ENCODE measurements at places on chromosomes 5 and 9. TPM values are rescaled to one million over a fixed set of nuclear protein-coding genes. Genes with fewer than 3 reads are reported as not detected.

The SLC46A2 gene
- not detected for total RNA-seq

The HCN1 gene
- total RNA-seq: 5.9 TPM

The RASEF gene
- total RNA-seq: 1.4 TPM

The SPINK6 gene
- total RNA-seq: not detected

The DIPK1B gene
- total RNA-seq: 35.7 TPM

GRCh38 chr9:35603506-35603985 is 1.5 kb upstream of the TESK1 start:
- H3K36me3 ChIP-seq: peaks cover 10% of the 10 kb centered on the region
- peak overlapping the region; percentile 74 for H3K27ac ChIP-seq
- peak overlapping the region; percentile 81 for H3K4me3 ChIP-seq
- DNase-seq: no peak

DNA sequence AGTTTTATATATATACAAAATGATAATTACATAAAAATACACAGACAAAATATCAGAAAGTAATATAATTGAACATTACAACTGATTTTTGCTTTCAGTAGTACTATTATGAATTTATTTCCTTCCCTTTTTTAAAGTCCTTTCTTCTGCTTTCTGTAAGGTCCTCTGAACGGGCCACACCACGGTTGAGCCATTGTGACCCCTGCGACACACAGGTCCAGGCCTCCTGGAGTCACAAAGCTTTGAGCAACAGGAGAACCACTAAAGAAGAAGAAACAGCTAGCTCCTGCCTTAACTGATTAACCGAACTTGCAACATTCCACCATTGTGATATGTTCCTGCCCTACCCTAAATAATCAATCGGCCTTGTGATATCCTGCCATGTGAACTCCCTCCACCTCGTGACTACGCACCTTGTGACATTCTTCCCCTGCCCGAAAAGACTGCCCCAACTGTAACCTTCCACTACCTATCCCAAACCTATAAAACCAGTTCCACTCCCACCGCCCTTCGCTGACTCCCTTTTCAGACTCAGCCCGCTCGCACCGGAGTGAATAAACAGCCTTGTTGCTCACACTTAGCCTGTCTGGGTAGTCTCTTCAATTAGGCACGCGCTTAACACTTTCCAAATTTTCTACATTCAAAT is 375.0 kb upstream of the RFX3 start:
- H3K4me3 ChIP-seq: no peak overlapping the region
- H3K27ac ChIP-seq: no peak overlapping the region
- no peaks in the 10 kb centered on the region for H3K4me1 ChIP-seq
- no peaks in the 10 kb centered on the region for H3K36me3 ChIP-seq
- DNase-seq: no peak
- H3K27me3 ChIP-seq: no peaks in the 10 kb centered on the region

- peak; percentile 77 for DNase-seq
- peak overlapping the region; percentile 7 for H3K27ac ChIP-seq
- peak overlapping the region; percentile 73 for H3K4me3 ChIP-seq
Measured at GRCh38 chr9:91898451-91899218, 51.4 kb downstream of the ROR2 start.

- H3K4me3 ChIP-seq: no peak overlapping the region
- no peak for DNase-seq
- no peaks in the 10 kb centered on the region for H3K27me3 ChIP-seq
Measured at GRCh38 chr9:98867429-98868168, 60.1 kb downstream of the GALNT12 start.

DNA sequence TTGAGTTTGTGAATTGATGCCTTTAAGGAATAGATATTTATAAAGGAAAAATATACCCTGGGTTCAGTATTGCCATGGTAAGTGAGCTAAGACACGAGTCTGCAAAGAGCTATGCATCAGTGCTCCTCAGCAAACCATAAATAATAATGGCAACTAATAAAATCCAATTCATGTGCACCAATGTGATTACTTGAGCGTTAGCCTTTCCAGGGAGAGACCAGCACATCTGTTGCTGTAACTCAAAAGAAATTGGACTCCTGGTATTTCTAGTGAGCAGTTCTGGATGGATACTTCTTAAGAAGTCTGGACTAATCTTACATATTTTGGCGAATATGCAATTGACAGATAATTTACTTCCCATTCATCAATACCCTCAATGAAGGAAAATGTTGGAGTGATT is 373.3 kb downstream of the ARHGEF28 start:
- no peak for DNase-seq
- no peaks in the 10 kb centered on the region for H3K27me3 ChIP-seq
- no peaks in the 10 kb centered on the region for H3K36me3 ChIP-seq
- H3K27ac ChIP-seq: no peak overlapping the region
- H3K4me3 ChIP-seq: no peak overlapping the region

DNA sequence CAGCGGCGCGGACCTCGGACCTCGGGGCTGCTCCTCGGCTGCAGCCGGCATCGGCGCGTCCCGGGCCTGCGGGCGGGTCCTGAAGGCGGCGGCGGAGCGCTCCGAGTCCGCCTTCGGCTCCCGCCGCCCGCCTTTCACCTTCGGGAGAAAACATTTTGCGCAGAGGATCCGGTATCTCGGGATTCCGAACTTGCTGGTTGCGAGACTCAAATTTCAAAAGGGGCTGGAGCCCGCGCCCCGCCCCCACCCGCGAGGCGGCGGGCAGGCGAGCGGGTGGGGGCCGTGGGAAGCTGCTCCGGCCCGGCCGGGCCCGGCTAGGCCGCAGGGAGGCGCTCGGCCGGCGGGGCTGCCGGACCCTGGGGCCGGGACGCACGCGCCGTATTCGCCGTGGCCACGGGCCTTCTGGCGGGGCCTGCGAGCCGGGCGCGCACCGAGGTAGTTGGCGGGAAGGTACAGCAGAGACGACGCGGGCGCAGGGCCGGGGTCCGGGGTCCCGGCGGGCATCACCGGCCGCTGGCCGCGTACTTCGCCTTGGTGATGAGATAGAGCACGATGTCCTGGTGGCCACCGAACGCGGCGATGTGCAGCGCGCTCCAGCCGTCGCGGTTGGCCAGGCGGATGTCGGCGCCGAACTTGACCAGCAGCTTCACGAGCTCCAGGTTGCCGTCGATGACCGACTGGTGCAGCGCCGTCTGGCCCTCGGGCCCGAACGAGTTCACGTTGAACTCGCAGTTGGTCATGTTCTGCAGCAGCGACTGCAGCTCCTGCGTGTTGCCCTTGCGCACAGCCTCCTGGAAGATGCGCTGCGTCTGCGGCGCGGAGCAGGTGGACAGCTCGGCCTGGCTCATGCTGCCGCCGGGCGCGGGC is 757 bp downstream of the NRARP start:
- peak overlapping the region; percentile 72 for H3K27ac ChIP-seq
- peaks cover 55% of the 10 kb centered on the region for H3K27me3 ChIP-seq
- peaks cover 3% of the 10 kb centered on the region for H3K4me1 ChIP-seq
- peak overlapping the region; percentile 90 for H3K4me3 ChIP-seq

- no peak overlapping the region for H3K4me3 ChIP-seq
- DNase-seq: no peak
- H3K36me3 ChIP-seq: no peaks in the 10 kb centered on the region
- no peaks in the 10 kb centered on the region for H3K27me3 ChIP-seq
- H3K27ac ChIP-seq: no peak overlapping the region
- H3K4me1 ChIP-seq: no peaks in the 10 kb centered on the region
Measured at GRCh38 chr5:107794741-107795140, 124.0 kb upstream of the EFNA5 start.

DNA sequence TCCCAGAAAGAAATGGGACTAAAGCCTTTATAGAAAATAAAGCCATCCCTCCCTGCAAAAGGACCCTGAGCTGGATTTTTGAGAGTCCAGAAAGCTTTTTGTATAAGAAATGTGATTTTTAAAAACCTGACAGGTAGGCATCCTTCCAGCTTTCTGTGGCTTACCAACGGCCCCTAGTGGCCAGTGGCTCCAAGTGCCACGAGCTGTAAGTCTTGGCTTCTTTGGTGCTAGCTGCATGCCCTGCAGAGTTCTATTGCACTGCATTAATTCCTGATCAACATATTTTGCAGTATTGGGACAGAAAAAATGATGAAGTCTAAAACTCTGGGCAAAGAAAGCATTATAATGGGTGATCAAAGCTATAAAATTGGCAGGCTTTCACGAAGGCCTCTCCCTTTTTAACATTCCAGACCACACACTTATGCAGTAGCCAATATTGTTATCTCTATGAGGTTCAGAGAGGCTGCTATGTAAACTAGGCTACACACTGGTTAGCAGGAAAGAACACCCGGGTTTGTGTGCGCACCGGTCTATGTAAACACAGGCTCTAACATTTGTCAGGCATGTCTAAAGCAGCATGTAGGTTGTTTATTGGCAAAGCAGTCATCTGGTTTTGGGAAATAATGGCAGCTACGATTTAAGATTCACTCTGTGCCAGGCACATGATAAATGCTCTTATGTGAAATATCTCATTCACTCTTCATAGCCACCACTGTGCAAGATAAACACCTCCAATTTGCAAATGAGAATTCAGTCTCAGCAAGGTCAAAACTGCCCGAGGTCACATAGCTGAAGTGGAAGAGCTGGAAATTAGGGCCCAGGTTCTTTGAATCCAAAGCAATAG is 55.2 kb downstream of the NMUR2 start:
- no peak overlapping the region for H3K27ac ChIP-seq
- H3K27me3 ChIP-seq: no peaks in the 10 kb centered on the region

- no peaks in the 10 kb centered on the region for H3K27me3 ChIP-seq
- no peaks in the 10 kb centered on the region for H3K4me1 ChIP-seq
- no peak for DNase-seq
- H3K36me3 ChIP-seq: no peaks in the 10 kb centered on the region
Measured at GRCh38 chr5:13859270-13860065, 85.0 kb downstream of the DNAH5 start.

DNA sequence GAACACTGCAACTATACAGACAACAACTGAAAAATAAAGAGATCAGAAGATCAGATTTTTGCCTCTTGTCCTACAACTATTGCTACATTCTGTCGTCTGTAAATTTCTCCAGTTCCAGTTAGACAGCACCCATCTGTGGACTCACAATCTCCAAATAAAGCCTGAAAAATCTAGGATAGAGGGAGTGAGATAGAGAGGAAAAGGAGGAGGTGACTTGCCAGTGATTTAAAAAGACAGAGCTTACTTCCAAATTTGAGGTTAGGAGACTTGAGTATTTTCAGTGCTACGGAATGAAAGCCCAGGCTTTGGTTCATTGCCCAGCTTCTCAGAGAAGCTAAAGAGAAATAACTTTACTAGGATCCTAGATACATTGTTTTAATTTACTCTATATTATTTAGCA is 63.6 kb downstream of the PTCD2 start:
- H3K27ac ChIP-seq: no peak overlapping the region
- no peaks in the 10 kb centered on the region for H3K27me3 ChIP-seq

DNA sequence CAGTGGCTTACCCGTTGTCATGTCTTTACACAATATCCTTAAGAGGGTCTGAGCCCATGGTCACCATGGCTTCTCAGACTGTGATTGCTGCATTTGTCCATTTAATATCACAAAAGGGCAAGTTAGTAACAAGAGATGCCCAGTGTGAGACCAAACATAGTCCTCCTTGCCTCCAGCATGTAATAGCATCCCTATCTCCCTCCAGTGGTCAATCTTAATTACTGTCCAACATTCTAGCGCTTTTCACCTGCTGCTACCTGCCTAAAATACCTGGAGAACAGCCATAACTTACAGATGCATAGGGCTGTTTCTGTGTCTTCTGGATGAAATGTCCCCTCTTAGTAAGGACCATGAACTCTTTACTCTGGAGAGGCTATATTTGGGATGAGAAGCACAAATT is 267.2 kb upstream of the DAB2 start:
- no peaks in the 10 kb centered on the region for H3K4me1 ChIP-seq
- H3K4me3 ChIP-seq: no peak overlapping the region
- no peaks in the 10 kb centered on the region for H3K27me3 ChIP-seq
- H3K36me3 ChIP-seq: no peaks in the 10 kb centered on the region
- no peak overlapping the region for H3K27ac ChIP-seq

GRCh38 chr5:139708877-139709581 is 60.9 kb downstream of the CXXC5 start:
- H3K27me3 ChIP-seq: peaks cover 16% of the 10 kb centered on the region
- peak overlapping the region; percentile 96 for H3K27ac ChIP-seq
- no peaks in the 10 kb centered on the region for H3K36me3 ChIP-seq
- peak; percentile 96 for DNase-seq
- H3K4me1 ChIP-seq: peaks cover 16% of the 10 kb centered on the region

Data from endodermal cell (in vitro differentiated cells).